ENCODE measurements at places on chromosomes 2 and 18. TPM values are rescaled to one million over a fixed set of nuclear protein-coding genes. Genes with fewer than 3 reads are reported as not detected.

Gene OTX1
- total RNA-seq: 0.14 TPM

Gene TBR1
- not detected for total RNA-seq

Gene ECEL1
- total RNA-seq: not detected

Gene GKN1
- total RNA-seq: not detected

Gene CNTNAP5
- total RNA-seq: not detected

Gene CNRIP1
- 28.4 TPM for total RNA-seq

Gene CPO
- 0.09 TPM for total RNA-seq

Gene GNLY
- total RNA-seq: not detected

Gene ARHGAP28
- 10.5 TPM for total RNA-seq

Gene ALPG
- not detected for total RNA-seq

Gene PROM2
- 0.28 TPM for total RNA-seq
